ENCODE measurements at places on chromosomes 1 and 21. TPM values are rescaled to one million over a fixed set of nuclear protein-coding genes. Genes with fewer than 3 reads are reported as not detected.

LDLRAD1 gene
- total RNA-seq = not detected

AADACL4 gene
- total RNA-seq = not detected

LMX1A gene
- total RNA-seq = not detected

HSD11B1 gene
- not detected for total RNA-seq

CELA2A gene
- not detected for total RNA-seq

XKR8 gene
- 6.9 TPM for total RNA-seq

CDC42BPA gene
- 42.1 TPM for total RNA-seq

SPATC1L gene
- 49.5 TPM for total RNA-seq

DNA sequence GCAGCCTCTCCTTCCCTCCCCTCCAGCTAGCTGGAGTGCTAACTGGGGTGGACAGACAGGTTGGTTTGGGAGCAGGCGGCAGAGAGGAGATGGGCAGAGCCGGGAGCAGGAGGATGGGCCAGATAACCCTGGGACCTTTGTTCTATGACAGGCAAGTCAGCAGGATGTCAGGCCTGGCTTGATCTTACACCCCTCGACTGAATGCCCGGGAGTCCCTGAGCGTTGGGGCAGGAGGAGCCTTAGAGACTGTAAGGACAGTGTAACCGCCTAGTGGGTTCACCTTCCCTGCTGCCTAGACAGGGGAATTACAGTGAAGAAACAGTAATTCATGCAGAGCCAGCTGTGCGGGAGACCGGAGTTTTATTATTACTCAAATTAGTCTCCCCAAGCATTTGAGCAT lies 60.2 kb downstream of the MDM4 start:
- no peak for DNase-seq

DNA sequence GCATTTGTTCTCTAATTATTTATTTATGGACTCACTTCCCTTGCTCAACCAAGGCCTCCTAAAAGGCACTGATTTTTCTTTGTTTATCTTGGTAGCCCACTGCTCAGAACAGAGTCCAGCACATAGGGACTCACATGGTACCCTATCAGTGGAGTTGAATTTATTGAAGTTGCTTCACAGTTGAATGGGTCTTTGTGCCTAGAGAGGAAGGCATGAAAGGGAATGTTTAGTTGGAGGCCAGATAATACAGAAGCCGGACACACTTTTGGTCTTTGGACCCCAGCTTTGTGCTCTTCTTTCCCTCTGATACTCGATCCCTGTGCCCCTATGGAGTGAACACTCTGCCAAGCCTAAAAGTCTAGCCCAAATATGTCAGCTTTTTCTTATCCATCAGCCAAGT lies 429.0 kb downstream of the PRDM2 start:
- no peak for DNase-seq

GRCh38 chr1:34770891-34771504 lies 10.0 kb upstream of the GJB3 start:
- DNase-seq = no peak

DNA sequence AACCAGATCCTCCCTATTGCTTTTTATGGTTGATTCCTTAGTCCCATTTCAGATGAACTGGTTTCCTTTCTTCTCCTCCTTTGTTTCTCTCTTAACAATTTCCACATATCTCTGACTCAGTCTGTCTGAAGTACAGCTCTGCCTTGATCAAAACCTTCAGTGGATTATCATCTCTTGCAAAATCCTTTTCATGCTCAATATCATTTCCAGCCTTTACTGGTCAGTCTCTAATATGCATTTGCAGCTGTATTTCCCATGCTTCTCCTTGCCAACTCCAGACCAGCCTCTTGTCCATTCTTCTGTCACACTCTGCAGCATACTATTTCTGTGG lies 72.2 kb downstream of the SNX7 start:
- DNase-seq = no peak

- DNase-seq = no peak
These were observed 560 bp downstream of the PLEKHM2 start for GRCh38 chr1:15684468-15685291.

GRCh38 chr1:198167436-198167934 lies 10.7 kb downstream of the NEK7 start:
- peak; percentile 7 for DNase-seq

GRCh38 chr1:216599851-216600250 lies 123.4 kb downstream of the ESRRG start:
- no peak for DNase-seq

DNA sequence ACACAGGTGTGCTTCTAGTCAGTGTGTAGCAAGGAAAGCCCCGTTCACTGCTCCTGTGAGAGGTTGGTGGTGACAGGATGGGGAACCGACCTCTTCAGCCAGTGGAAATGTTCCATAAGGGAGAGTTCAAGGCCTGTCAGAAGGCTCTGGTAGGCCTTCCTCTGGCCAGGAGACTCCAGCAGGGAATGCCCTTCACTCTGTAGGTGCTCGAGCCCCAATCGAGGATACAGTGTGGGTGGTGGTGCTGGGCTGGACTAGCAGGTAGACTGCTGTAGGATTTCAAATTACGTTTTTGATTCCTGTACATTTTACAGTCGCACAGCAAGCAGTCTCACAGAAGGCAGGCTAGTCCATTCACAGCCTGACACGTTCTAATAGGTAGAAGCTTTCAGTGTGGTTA lies 37.8 kb downstream of the NCF2 start:
- no peak for DNase-seq

GRCh38 chr1:184298440-184299405 lies 88.1 kb upstream of the C1orf21 start:
- DNase-seq = no peak

DNA sequence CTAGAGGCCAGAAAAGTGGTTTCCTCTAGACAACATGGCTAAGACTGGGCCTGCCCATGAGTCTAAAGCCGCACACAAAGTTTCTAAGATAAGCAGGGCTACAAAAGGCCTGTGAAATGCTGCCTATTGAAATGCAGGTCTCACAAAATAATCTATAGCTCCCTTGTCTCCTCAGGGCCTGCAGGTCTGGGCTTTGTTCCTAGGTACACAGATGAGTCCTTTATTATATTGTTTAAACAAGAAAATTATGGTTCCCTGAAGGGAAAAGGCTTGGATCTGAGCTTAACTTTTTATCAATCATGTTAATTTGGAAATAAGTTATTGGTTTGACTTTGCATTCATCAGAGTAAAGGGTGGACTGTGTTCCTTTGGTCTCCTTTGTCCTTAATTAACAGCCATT lies 413.4 kb upstream of the BEND5 start:
- peak; percentile 9 for DNase-seq

DNA sequence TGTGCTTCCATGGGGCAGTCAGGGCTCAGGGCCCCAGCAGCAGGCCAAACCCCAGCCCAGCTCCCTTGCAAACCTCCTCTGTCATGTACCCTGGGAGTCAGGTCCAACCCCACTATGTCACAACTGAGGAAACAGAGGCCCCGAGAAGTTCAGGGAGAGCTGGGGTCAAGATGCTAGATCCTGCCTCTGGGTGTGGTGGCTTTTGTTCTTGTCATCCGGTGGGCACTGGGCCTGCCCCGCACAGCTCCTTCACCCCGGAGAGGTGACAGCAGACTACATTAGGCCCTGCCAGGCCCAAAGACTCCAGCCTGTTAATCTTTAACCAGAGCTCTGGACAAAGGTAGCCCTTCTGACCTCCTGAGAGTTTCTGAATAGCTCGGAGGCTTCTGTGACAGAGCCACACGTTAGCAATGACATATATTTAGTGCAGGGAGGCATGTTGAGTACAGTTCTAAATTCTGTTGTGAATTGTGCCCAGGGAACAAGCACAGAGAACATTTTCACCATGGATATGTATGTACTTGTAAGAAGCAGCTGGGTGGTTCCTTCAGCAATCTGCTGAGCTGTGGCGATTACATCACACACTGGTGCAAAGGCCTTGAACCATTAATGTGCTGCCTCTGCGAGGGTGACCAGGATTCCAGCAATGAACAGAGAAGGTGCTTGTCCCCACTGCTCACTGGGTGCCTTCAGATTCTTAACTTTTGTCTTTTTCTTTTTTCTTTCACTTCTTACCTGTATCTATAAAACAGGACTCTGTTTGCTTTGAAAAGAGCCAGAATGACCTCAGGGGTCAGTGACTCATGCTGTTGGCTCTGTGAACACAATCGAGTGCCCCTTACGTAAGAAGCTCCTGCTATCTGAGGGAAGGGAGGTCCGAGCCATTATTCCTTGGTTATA lies 102.8 kb downstream of the RHOU start:
- peak; percentile 99 for DNase-seq

DNA sequence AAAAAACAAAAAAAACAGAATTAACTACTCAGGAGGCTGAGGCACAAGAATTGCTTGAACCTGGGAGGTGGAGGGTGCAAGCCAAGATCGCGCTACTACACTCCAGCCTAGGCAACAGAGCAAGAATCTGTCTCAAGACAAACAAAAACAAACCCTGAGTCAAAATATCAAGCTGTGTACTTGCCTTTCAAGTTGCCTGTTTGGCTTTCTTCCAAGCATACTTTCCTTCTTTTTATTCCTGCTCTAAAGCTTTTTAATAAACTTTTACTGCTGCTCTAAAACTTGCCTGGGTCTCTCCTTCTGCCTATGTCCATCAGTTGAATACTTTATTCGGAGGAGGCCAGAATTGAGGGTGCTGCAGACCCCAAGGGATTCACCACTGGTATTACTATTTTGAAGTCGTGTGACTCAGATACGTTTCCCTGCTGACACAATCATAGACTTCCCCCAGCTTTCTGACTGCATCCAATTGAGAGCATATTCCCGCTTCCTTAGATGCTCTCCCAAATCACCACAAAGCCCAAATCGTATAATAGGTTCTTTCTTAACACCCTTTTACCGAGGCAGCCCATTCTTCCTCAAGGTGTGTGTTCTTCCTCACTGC lies 3.5 kb upstream of the ACBD6 start:
- peak; percentile 12 for DNase-seq

DNA sequence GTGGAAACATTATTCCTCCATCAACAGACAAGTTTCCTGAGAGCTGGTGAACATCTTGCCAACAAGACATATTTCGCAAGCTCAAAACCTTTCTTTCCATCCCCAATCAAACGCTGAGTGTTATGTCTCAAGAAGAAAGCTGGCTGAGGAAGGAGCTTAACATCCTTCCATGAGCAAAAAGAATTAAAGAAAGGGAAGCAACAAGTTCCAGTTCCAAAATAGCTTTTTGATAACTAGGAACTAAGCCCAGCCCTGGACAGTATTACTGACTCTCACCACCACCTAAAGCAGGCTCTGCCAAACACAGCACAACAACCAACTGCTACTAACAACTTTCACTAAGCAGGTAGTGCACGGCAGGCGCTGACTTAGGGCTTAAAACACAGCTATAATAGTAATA lies 50.2 kb downstream of the CAPZB start:
- DNase-seq = no peak

DNA sequence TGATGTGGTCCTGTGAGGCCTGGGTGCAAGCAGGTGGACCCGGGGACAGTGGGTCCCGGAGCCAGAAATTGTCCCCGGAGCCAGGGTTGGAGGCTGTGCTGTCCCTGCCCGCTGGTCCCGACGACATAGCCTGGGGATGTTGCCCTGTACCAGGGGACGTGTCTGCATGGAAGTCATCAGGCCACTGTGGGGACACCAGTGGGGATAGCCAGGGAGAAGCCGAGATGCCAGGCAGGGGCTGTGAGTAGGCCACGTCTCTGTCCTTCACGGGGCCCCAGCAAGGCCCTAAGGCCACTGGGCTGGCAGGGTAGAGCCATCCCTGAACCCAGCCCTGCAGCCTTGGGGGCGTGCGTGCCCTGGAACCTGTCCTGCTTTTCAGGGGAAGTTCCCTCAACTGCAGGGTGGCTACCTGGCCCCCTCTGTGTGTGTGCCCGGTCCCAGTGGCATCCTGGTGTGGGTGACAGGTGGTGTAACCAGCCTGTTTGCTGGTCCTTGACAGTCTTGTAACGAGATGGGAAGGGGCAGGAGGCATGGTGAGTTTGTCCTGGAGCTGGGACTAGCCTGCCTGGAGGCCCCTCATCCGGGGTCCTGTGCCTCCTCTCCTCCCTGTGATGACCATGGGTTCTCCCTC lies 73.2 kb downstream of the OBSCN start:
- no peak for DNase-seq

GRCh38 chr1:119347858-119348257 lies 20.7 kb upstream of the HAO2 start:
- no peak for DNase-seq

All from PC-3 (cell line).